Motor neuron (in vitro differentiated cells): ENCODE measurements at places on chromosomes 5 and 9. TPM values are rescaled to one million over a fixed set of nuclear protein-coding genes. Genes with fewer than 3 reads are reported as not detected.
A peak's percentile ranks its signal among the peaks of the same experiment; 100 is the strongest.

GRCh38 chr5:58927181-58927580 is 344.3 kb downstream of the RAB3C start:
- no peak for ATAC-seq

GRCh38 chr5:143134900-143135299 is 268.6 kb downstream of the NR3C1 start:
- no peak for ATAC-seq

DNA sequence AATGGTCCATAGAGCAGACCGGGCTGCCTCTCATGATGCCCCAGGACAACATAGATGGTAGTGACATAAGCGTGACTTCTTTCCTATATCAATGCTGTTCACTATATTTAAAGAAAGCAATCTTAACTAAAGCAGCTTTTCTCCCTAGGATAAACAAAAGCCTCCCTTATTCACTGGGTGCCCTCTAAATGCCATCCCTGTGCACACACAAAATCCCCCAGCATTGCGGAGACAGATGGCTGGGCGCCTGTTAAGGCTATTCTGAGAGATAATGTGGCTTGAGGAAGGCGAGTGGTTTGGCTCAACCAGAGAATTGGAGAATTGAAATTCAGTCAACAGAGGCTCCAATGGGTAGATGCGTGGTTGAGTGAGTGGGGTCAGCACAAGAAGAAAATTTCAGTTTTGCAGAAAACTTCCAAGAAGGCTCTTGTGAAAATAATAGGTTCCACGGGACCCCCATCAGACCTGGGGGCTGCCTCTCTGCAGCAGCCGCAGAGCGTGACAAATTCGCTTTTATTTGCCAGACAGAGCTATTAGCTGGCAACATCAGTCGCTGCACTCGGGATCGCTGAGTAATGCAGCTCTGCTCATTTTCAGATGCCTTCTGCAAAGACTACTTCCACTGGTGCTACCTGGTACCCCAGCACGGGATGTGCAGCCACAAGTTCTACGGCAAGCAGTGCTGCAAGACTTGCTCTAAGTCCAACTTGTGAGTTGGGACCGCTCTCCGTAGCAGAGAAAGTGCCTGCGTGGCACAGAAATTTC is 103.9 kb upstream of the ICE1 start:
- ATAC-seq = no peak

- no peak for ATAC-seq
Observed at GRCh38 chr9:7534211-7534935, 265.2 kb downstream of the DMAC1 start.

DNA sequence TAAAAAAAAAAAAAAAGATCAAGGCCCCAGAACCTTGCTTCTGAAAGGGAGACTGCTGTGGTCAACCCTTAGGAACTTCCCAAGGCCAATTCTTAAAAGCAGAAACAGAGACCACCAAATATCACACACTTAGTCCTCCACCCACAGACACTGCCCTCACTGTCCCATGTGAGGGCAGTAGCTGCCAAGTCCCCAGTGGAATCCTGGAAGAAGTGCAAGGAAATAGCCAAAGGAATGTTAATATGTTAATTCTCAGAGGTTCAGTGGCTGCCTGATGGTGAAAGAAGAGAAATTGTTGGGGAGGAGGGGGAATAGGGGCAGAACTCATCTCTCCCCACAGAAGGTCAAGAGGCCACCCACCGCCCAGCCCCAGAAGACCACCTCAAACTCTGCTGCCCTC is 23.1 kb downstream of the FSTL4 start:
- ATAC-seq = peak; percentile 70

Gene ENTPD2
- 0.18 and 0.41 TPM in 2 replicates for total RNA-seq

Gene DOCK8
- 4.5 and 6.1 TPM in 2 replicates for total RNA-seq
